ENCODE measurements at places on chromosomes 1 and 21.

DNA sequence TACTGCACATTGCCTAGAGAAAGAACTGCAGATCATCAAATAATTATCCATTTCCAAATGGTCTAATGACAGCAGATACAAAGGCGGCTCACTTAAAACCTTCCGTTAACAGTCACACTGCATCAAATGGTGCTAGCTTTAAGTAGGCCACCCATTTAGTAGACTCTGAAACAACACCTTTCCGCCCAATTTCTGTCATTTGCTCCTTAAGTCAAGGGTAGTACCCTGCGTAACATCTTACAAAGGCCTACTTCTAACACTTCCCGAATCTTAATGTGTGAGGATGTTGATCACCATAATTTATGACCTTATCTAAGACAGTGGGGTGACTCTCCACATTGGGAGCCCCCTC is 692 bp upstream of the RALGPS2 start:
- DNase-seq, result no peak

DNA sequence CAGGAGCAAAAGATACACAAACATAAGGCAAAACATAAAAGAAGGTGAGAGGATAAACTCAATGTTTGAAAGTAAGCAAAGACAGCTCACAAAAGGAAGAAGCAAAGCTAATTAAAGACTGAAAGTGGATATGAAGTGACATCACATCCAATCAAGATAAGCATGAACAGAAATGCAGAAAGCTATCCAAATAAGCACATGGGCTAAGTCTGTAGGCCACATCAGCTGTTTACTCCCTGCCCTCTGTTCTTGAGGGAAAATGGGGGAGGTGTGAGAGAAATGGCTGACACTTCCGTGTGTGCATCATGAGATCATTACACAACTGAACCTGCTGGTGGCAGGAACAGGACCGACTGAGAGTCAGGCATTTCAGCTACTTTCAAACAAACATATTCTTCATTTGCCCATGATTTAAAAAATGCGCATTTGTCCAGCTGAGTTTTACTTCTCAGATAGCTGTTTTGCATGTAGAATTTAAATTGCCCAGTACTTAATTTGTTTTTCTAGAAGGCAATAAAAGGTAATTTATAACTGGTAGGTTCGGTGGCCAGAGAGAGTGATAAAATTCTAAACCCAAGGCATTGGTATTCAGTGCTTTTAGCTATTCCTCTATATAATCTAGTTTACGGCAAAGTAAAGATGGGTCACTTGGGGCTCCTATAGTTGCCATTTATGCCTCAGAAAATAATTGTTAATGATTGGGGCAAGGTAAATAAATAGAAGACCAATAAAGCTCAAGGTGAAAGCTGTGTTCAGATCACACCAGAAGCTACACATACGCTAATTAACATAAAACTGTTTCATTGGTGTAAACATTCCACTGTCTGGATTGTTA is 27.2 kb upstream of the MAN1A2 start:
- DNase-seq, result no peak

GRCh38 chr1:69058454-69058853 is 509.3 kb upstream of the LRRC7 start:
- no peak for DNase-seq

GRCh38 chr21:30839304-30839703 is 9.7 kb upstream of the KRTAP7-1 start:
- DNase-seq, result peak; percentile 10

- no peak for DNase-seq
These were observed 86.6 kb downstream of the PTBP2 start for GRCh38 chr1:96808191-96808590.

DNA sequence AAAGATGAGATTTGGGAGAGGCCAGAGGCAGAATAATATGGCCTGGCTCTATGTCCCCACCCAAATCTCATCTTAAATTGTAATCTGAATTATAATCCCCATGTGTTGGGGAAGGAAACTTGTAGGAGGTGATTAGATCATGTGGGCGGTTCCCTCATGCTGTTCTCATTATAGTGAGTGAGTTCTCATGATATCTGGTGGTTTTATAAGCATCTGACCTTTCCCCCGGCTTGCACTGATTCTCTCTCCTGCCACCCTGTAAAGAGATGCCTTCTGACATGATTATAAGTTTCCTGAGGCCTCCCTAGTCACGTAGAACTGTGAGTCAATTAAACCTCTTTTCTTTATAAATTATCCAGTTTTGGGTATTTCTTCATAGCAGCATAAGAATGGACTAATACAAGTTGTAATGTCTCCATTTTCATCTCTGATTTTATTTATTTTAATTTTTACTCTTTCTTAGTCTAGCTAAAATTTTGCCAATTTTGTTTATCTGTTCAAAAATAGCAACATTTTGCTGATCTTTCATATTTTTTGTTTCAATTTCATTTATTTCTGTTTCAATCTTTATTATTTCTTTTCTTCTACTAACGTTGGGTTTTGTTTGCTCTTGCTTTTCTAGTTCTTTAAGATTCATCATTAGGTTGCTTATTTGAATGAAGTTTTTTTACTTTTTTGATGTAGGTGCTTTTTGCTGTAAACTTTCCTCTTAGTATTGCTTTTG is 67.0 kb upstream of the ZRANB2 start:
- DNase-seq, result no peak

GRCh38 chr1:165949335-165950130 is 122.1 kb downstream of the UCK2 start:
- DNase-seq, result no peak

- no peak for DNase-seq
These were observed 3.9 kb upstream of the LEFTY2 start for GRCh38 chr1:225944951-225945350.

DNA sequence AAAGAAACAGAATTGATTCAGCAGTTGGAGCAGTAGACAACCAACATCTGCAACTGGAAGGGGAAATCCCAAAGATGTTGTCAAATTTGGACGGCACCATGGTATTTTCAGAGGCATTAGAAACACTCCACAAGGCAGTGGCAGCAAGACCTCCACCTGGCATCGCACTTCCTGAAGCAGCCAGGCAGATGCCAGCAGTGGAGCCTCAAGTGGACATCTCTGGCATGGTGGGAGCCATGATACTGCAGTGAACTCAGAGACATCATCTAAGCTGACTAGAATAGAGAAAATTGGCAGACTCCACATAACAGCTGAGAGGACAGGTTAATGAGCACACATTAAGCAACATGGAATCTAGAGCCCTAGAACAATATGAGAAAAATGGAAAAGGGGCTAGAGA is 33.9 kb upstream of the RGS8 start:
- no peak for DNase-seq

DNA sequence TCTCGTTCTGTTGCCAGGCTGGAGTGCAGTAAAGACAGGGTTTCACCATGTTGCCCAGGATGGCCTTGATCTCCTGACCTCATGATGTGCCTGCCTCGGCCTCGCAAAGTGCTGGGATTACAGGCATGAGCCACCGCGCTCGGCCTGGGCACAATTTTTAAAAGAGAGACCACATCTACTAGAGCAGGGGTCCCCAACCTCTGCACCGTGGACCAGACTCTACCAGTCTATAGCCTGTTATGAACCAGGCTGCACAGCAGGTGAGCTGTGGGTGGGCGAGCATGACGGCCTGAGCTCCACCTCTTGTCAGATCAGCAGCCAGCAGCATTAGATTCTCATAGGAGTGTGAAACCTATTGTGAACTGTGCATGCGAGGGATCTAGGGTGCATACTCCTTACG is 20.8 kb downstream of the TNNT2 start:
- DNase-seq, result no peak

DNA sequence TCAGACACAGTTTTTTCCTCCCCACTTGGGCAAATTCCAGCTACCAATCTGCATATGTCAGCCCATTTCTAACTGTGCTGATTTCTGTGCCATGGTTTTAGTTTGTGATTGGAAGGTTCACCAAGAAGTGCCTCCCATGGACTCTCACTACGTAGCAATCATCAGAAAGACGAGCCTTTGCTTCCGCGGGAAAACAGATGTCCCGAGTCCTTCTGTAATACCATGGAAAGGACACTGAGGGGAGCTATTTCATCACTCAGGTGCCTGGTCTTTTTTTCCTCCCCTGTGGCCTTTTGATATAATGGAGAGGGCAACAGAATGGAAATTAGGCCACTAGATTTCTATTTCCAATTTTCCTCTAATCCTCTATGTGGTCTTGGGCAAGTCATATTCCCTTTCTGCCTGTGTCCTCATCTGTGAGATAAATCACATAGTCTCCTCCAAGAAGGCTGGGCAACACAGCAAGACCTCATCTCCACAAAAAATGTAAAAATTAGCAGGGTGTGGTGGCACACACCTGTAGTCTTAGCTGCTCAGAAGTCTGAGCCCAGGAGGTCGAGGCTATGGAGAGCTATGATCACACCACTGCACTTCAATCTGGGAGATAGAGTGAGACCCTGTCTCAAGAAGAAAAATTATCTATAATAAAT is 24.8 kb downstream of the LEMD1 start:
- DNase-seq, result no peak

DNA sequence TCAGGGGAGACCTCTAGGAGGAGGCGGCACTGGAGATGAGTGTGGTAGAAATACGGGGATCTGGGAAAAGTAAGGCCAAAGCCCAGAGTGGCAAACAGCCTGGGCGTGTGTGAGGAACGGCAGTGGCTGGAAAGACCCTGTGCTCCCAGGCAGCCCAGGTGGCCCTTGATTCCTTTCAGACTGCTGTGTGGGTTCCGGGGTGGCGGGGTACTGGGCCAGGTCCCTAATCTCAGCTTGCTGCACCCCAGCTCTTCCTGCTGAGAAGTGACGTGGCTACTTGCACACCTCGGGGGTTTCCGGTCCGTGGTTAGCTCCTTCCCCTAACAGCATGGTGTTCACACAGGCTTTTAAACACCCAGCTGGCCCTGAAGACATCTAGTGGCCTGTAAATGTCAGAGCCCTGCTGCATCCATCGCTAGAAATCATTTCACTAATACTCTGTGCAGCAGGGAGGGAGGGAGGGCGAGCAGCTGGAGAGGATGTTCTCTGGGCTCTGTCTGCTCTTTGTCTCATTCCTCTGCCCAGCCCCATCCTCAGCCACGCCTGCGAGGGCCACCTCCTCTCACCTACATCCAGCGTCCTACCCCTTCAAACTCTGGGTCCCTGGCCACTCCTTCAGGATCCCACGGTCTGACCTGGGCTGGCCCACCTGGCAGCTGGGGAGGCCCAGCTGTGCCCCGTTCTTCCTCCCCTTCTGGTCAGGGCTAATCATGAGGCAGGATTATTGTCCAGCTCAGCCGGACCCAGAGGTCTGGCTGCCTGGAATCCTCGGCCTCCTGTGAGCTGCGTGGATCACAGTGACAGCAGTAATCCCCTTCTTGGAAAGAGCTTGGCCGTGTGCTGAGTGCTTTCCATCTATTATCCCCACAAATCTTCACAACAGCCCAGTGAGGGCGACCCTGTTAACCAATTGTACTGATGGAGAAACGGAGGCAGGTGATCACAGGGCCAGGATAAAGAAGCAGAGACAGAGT is 7.2 kb downstream of the ZDHHC18 start:
- DNase-seq, result peak; percentile 71

- DNase-seq, result no peak
These were observed 1.1 kb downstream of the S100A11 start for GRCh38 chr1:152035539-152036266.

DNA sequence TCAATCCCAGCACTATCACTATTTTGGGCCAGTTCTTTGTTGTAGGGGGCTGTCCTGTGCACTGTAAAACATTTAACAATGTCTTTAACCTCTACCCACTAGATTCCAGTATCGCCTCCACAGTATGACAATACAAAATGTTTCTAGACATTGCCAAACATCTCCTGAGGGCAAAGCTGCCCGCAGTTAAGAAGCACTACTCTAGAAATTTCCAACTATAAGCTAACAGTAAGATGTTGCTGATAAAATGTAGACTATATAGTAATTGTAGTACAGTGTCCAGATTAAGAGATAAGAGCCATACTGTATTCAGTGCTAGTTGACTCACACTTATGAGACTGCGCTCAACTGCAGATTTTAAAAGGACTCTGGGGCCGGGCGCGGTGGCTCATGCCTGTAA is 5.0 kb downstream of the MTF1 start:
- DNase-seq, result no peak

- DNase-seq, result no peak
These were observed 469.6 kb downstream of the DPYD start for GRCh38 chr1:97451046-97451826.

DNA sequence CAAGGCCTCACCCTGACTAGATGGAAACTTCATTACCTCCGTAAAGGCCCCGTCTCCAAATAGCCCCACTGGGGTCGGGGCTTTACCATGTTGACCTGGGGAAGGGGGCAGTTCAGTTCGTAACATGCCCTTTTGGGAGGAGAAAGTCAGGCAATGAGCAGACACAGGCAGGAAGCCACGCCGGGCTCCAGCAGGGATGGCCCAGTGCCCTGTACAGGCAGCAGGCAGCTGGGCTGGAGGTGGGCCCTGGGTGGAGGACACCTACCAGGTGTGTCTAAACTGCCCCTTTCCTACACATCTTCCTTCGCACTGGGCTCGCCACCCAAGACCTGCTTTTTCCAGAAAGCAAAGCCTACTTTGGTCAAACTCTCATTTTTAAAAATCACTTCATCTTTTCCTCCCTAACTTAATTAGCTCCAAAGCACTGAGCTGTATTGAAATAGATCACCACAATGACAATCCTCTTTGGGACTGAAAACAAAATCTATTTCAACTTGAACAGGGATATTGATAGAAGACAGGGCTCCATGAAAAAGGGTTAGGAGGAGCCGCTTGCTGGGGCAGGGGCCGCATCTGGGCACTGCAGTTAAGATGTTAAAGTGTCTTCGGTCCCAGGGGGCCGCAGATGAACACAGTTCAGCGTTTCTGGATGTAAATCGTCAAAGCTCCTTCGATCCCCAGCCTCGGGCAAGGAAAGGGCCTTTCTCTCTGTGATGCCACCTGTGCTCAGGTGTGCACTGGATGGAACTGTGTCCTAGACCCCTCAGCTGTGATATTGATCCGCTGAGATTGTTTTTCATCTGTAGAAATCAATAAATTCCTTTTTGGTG is 104.6 kb downstream of the PDE9A start:
- no peak for DNase-seq

DNA sequence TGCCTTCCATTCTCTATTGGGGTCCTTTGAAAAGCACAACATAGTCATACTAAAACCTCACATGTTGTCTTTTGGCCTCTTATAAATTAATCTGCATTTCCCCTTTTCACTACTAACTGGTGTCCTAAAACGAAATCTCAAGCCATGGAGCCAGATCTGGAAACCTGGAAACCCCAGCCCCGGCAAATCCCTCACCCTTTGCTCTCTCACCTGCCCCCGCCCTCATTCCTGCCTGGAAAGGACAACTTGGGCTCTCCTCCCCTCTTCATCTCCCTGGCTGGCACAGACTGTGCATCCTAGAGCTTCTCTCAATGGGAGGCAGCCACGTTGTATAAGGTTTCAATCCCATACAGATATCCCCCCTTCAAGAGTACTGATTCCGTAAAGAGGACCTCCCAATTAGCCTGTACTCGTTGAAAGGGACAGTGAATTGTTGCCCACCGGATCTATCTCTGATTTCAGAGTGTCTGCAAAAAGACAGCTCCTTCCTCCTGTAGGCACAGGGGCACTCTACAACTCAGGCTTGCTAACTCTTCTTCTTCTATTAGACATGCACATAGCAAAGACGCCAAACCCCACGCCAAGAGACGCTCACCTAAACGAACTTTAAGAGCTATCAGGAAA is 1.4 kb downstream of the DUSP10 start:
- no peak for DNase-seq

GRCh38 chr1:50189369-50189768 is 80.6 kb downstream of the ELAVL4 start:
- no peak for DNase-seq

- no peak for DNase-seq
These were observed 127.6 kb downstream of the CNIH3 start for GRCh38 chr1:224743608-224744164.

GRCh38 chr1:72006092-72006491 is 276.2 kb downstream of the NEGR1 start:
- no peak for DNase-seq
